ENCODE measurements at places on chromosomes 12 and 14.

- DNase-seq = no peak
Measured at GRCh38 chr12:12890543-12891079, 751 bp upstream of the GPRC5A start.

DNA sequence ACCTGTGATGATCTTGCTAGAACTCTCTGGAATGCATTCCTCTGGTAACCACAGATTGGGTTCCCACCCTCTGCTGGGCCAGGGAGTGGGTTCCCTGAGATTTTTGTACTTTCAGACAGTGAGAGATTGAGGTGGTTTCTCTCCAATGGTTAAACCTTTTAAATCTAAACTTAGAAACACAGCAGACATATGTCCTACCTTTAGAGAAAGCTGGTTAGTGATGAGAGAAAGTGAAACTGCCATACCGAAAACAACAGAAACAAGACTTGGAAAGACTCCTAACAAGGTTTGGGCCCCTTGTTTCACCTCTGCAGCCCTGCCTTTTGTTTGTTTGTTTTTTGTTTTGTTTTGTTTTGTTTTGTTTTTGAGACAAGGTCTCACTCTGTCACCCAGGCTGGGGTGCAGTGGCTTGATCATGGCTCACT lies 9.7 kb upstream of the SGPP1 start:
- no peak for DNase-seq

GRCh38 chr14:64026600-64026999 lies 173.8 kb downstream of the SYNE2 start:
- DNase-seq = no peak

DNA sequence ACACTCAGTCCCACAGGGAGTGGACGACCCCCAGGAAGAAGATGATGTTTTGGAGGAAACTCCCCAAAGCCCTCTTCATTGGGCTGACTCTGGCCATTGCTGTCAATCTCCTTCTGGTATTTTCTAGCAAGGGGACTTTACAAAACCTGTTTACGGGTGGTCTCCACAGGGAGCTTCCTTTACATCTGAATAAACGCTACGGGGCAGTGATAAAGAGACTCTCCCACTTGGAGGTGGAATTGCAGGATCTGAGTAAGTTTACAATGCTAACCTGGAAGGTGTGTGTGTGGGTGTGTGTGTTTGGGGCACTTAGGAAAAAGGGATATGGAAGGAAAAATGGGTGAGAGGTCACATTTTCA lies 416 bp downstream of the GALNT8 start:
- DNase-seq = no peak

GRCh38 chr14:102964152-102964730 lies 41.8 kb downstream of the AMN start:
- no peak for DNase-seq

DNA sequence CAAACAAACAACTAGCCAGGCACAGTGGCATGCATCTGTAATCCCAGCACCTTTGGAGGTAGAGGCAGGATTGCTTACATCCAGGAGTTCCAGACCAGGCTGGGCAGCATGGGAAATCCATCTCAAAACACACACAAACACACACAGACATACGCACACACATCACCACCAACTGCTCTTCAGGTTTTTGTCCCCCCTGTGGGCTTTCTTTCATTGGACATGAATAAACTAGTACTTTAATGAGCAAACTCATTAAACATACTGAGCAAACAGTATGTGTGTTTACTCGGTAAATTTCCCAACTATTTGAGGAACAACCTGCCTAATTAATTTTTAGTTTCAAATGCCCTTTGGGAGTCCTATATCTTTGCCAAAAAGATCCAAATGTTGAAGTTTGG lies 10.1 kb upstream of the RASSF3 start:
- DNase-seq = no peak

Data from MV-4-11 (cell line).